EH (cell line): ENCODE measurements at places on chromosomes 1 and 21.

GRCh38 chr1:38344716-38345115 lies 298.1 kb upstream of the POU3F1 start:
- no peak for DNase-seq

GRCh38 chr1:182301026-182301436 lies 90.6 kb downstream of the GLUL start:
- DNase-seq: no peak

DNA sequence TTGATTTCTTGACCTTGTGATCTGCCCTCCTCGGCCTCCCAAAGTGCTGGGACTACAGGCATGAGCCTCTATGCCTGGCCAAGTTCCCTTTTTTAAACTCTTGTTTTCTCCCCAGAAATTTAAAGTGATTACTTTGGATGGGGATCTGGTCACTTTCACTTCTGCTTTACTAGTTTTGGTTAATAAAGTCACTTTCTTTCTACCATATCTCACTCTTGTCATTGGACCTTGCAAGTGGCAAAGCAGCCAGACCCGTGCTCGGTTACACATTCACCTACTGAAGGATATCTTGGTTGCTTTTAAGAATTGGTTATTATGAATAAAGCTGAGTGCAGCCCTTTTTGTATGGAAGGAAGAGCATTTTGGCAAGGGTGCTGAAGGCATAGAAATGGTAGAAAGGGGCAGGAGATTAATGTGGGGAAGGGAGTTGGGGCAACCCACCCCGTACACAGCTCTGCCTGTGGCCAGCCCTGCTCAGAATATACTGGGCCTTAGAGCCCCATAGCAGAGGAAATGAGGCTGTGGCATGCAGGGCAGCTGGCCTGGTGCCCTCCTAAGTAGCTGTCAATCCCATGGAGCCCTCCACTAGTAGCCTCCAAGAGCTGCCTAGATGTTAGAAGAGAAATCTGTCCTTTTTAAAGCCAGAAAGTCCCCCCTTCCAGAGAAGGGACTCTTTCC lies 40.7 kb downstream of the CD2 start:
- DNase-seq: no peak

- peak; percentile 90 for DNase-seq
Measured at GRCh38 chr1:157968946-157969345, 24.5 kb upstream of the KIRREL1 start.

- DNase-seq: no peak
Measured at GRCh38 chr1:8154621-8155052, 128.5 kb upstream of the ERRFI1 start.

GRCh38 chr1:171292799-171293198 lies 21.2 kb upstream of the FMO4 start:
- peak; percentile 99 for DNase-seq

DNA sequence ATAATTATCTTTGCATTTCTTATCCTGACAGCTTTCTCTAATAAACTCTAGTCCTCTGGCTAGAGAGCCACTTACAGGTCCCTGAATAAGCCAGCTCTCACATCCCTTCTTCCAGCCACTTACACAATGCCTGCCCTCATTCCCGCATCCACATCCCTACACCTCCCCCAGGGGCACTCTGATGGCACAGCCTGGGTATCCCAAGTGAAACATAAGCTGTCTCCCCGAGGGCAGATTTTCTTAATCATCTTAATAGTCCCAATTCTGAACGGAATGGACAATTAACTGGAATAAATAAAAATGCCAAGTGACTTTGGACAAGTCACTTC lies 4.9 kb downstream of the RHOC start:
- DNase-seq: peak; percentile 41

GRCh38 chr1:46333300-46334029 lies 7.1 kb upstream of the NSUN4 start:
- DNase-seq: peak; percentile 57

DNA sequence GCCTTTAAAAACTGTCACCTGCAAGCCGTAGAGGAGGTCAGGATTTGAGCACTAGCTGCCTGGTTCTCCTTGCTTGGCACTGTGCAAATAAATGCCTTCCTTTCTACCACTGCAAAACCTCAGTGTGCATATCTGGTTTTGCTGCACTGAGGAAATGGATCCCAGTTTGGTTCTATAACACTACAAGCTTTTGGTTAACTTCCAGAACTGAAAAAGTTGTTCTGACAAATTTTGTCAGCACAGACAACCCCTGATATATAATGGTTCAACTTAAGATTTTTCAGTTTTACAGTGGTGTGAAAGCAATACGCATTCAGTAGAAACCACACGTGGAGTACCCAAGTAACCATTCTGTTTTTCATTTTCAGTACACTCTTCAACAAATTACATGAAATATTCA lies 29.8 kb upstream of the GALNT2 start:
- no peak for DNase-seq
